ENCODE measurements at places on chromosomes 2 and 18. TPM values are rescaled to one million over a fixed set of nuclear protein-coding genes. Genes with fewer than 3 reads are reported as not detected.
A peak's percentile ranks its signal among the peaks of the same experiment; 100 is the strongest.

SKOR2 gene
- not detected for total RNA-seq

ACVR1C gene
- total RNA-seq: 0.05 TPM

- peak; percentile 52 for DNase-seq
Measured at GRCh38 chr2:109396202-109397180, 217.3 kb downstream of the SEPTIN10 start.

DNA sequence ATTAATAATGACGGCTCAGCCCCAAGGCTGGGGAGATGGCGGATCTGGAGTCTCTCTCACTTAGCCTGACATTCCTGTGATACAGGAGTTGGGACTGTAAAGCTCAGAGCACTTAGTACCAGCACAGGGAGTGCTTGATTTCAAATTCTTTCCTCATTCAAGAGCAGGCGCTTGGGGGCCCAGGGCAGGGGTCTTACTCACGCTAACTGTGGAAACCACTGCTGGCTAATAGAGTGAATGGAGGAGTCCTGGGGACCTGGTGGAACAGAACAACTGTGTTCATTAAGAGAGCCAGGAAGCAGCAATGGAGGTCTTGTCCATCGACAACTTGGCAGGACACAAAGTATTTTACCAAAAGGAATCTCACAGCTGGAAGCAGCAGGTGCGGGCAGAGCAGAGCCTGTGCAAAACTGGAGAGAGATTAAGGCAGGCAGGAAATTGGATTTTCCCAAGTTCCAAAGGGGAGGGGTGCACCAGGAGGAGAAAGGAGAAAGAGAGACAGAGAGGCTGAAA is 358.9 kb downstream of the TNS1 start:
- no peak for DNase-seq

COX5B gene
- 262 TPM for total RNA-seq

DNA sequence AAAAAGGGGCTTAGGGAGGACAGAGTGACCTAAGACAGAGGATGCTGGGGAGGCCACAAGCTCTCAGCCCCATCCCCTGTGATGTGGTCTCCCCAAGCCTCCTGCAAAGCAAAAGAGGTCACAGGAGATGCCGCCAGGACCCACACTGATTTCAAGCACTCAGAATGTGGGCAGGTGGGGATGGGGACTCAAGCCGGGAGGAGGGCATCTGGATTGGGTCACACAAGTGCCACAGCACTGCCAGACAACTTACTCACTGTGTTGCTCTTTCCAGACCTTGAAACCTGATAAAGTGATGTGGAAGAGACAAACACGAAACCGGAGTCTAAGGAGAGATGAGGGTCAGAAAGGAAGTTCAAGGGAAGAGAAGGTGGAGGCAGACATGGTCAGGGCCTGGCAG is 95.7 kb downstream of the TTC32 start:
- no peak for DNase-seq
